ENCODE measurements at places on chromosomes 5 and 9.

GRCh38 chr5:158770506-158770905 lies 329.2 kb downstream of the EBF1 start:
- no peak for DNase-seq

DNA sequence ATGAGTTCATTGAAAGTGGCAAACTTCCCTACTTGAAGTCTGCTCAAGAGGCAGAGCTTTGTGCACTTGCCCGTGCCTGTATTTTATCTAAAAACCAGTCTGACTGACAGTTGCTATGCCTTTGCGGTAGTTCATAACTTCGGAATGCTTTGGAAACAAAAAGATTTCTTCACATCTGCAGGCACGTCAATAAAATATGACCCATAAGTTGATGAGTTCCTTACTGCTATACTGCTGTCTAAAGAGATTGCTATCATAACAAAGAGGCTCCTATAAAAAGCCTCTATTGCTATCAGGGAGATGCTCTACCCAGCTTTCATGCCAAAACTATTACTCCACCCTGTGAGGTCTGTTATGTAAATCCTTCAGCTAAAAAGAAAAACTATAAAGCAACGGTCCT lies 25.4 kb upstream of the RNF20 start:
- peak; percentile 75 for DNase-seq

DNA sequence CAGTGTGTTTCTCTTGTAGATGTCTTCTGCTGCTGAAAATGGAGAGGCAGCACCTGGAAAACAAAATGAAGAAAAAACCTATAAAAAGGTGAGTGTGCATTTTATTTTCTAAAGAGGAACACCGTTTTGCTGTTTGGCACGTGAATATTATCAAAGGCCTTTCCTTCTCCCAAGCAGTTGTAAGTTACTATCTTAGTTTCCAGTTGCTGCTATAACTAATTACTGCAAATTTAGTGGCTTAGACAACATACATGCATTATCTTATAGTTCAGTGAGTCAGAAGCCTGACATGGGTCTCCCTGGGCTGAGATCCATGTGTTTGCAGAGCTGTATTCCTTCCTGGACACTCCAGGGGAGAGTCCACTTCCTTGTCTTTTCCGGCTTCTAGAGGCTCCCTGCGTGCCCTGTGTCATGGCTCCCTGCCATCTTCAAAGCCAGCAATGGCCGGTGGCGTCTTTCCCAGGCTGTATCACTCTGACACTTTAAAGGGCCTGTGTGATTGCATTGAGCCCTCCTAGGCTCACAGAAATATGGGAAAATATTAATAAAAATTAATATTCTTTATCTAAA lies 117.6 kb downstream of the PIP5K1B start:
- DNase-seq, result no peak

DNA sequence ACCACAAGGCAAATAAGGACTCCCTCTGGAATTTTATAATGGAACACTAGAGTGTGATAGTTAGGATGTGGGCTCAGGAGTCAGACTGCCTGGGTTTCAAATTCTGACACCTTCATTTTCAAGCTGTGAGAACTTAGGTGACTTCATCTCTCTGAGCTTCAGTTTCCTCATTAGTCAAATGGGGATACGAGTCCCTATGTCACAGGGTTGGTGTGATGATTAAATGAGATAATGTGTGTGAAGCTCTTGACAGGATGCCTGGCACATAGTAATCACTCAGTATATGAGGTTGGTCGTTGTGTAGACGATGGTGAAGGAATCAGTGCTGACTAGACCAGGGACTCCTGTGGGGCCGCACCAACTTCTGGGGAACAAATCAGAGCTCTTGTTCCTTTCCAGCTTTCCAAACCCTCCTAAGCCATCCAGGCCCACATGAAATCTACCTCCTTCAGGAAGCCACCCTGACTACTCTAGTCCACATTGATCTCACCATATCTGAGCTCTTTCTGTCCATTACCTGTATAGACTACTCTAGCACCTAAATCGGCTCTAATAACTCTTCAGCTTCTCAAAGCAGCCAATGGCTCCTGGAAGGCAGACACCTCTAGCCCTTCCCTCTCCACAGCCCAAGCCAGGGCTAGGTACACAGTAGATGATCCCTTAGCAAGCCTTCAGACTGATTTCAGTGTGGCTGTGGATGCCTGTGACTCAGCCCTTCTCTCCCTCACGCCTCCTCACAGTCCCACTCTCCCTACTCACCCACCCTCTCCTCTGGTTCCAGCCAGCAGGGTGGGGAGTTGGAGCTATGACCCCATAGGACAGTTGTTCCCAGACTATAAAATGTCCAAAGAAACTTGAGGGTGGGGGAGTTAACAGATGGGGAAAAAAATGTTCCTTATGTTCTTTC lies 2.5 kb upstream of the TCF7 start:
- DNase-seq, result no peak

- DNase-seq, result no peak
These were observed 41.1 kb upstream of the GNAQ start for GRCh38 chr9:78072586-78073199.

DNA sequence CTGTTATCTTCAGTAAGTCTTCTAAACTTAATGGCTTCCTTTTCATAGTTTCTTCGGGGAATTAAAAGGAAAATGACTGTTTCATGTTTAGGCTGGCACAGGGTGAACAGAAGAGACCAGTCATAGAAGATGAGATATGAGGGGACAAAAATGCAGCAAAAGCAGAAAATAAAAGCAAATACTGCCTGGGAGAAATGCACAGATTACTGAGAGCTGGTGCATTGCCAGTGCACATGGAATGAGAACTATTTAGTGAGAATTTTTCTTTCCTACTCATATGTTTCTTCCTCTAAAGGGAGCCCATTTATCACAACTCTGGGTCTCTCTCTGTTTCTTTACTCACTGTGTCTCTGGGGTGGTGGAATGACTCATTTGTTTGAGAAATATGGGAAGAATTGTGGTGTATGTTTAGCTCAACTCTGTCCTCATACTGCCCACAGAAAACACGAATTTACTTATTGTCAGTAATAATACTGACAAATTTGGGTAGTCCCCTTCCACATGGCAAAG lies 25.9 kb upstream of the ANKRD55 start:
- DNase-seq, result peak; percentile 90

- DNase-seq, result no peak
These were observed 33.8 kb upstream of the C6 start for GRCh38 chr5:41247135-41247534.
